ENCODE measurements at places on chromosomes 2 and 18.
A peak's percentile ranks its signal among the peaks of the same experiment; 100 is the strongest.

- DNase-seq: no peak
Observed at GRCh38 chr2:159185401-159186130, 100.9 kb downstream of the WDSUB1 start.

DNA sequence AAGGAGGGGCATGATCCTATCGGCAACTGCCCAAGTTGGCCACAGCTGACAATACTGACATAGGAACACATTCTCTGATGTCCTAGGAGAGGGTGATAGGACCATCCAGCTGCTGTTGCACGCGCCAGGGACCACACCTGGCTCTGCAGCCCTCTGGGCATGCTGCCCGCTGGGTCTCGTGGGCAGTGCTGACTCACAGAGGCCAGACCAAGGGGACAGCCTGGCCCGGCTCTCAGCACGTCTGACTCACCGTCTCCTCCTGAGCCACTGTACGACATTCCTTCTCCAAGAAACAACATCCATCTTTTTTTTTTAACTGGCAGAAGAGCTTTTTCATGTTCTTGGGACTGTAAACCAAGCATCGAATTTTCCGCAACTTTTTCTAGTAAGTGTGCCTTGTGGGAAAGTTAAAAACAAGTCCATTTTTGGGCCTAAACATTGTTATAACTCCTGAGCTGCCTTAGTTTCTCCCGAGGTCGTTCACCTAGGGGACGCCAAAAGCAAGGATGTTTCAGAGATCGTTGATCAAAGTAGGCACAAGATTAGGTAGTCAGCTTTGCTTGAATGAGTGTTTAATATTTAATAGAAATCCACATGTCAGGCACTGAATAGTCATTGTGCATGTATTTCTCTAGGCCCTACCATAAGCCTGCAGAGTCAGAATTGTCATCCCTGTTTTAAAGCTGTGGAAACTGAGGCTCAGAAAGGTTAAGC lies 100.3 kb downstream of the TTC32 start:
- no peak for DNase-seq

GRCh38 chr2:60661073-60661738 lies 94.9 kb upstream of the PAPOLG start:
- no peak for DNase-seq

DNA sequence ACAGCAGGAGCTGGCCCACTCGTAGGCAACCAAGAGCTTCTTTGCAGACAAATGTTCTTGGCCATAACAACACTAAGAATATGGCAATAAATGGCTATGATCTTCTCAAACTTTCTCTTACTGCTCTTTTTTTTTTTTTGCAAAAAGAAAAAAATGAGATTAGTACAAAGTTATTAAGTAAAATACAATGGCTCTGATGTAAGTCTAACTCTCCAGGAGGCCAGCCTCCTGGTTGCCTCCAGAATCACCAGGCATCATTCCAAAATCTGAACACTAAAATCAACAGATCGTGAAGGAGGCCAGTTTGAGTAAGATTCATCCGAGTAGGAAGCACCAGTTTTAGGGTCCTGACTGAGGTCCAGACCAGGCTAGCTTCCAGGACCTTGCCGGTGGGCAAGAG lies 20.8 kb upstream of the FIGN start:
- DNase-seq: no peak

DNA sequence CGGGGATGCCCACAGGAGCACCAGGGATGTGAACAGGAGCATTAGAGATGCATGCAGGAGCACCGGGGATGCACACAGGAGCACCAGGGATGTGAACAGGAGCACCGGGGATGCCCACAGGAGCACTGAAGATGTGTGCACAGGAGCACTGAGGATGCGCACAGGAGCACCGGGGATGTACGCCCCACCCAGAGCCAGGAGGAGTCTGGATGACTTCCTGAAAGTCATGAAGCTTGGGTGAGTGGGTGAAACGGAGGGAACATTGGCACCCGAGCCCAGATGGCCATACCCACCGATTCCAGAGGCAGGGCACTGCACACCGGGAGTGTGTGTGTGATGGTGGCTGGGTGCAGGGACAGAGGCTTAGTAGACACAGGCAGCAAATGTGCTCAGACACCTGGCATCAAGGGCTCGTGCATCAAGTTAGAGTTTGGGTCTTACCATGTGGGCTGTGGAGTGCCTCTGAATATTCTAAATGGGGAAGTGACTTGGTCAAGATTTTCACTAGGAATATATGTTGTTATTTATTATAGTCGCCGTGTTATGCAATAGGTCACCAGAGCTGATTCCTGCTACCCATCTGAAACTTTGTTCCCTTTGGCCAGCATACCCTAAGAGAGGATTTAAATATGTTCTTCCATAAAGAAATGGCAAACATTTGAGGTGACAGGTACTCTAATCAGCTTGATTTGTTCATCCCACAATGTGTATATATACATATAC lies 365.8 kb upstream of the MYT1L start:
- DNase-seq: no peak

DNA sequence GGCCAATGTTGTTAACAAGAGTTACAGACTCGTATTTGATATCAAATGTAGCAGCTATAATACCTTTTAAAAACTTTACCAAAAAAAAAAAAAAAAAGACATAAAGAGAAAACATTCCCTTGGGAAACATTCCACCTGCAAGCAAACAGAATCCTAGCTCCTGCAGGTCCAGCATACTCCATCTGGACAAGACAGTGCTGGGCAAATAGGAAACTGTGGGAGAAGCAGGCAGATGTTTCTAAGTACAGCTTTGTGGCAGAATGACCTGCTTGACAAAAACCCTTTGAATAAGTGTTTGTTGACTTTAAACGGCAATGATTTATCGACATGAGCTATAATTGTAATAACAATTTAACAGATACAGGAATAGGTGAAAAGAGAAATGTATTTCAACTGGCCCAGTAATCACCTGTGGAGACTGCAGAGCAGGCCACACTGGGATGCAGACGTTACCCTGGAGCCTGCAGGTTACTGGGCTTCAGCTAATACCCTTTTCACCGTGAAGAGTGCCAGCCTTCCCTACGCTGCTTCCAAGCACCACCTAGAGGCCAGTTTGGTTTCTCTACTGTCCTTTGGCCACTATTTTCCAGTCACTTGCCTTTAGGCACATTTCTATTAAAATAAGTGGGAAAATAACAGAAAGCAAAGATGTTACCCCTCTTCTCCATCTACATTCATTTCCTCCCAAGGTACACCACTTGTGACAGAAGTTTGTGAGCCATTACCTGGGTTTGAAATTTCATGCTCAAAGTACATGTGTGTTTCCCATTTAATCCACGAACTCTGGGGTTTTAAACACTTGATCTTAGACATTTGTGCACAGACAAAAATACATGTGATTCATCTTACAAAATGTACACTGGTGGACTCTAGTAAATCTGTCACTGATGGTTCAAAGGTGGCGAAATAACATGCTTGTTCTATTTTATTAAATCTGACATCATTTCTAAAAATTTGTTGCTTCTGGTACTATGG lies 96.9 kb upstream of the ZNF397 start:
- DNase-seq: peak; percentile 8

GRCh38 chr18:62523631-62524439 lies 1.0 kb downstream of the ZCCHC2 start:
- DNase-seq: peak; percentile 27

DNA sequence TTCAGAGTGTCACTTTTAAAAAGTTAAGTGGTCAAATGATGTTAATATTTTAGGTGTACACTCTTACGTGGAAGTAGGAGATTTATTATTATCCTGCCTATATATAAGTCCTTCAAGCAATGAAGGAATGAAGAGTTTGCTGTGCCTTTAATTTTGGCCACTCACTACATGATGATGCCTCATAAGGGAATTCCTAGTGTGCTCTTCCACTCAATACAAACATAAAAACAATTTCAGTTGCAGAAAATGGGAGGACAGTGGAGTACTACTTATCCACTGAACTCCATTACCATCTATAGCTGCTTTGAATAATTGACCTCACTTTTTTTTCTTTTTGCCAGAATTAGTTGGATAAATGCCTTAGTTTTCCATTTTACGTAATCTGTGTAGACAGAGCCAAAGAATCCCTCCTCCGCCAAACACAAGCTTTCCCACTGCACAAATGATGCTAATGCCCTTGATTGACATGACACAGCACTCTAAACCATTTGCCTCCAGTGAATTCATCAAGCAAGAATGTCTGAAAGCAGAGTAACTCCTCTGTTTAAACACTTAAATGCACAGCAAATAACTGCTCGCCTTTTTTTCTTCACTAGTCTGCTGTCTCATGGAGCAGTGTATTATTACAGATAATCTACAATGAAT lies 751.1 kb upstream of the FANCL start:
- no peak for DNase-seq

GRCh38 chr2:242029422-242030225 lies 160.1 kb downstream of the RTP5 start:
- no peak for DNase-seq

- DNase-seq: no peak
Observed at GRCh38 chr18:50395093-50395492, 20.2 kb downstream of the SKA1 start.

DNA sequence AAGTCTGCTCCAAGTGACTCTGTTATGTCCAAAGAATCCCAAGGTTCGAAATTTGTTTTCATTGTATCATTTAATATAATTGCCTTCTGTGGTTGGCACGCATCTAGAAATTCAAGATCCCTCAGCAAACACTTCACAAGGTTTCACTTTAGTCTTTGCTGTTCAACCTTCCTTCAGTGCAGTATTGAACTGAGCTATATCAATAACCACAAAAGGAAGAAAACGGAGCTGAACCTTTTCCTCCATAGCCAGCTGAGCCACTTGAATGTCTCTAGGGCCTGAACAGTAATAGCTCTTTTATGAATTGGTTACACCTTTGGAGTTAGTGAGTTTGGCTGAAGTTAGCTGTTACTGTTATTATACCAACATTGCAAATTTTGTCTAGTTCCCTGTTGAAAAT lies 357.7 kb upstream of the HNRNPA3 start:
- no peak for DNase-seq

DNA sequence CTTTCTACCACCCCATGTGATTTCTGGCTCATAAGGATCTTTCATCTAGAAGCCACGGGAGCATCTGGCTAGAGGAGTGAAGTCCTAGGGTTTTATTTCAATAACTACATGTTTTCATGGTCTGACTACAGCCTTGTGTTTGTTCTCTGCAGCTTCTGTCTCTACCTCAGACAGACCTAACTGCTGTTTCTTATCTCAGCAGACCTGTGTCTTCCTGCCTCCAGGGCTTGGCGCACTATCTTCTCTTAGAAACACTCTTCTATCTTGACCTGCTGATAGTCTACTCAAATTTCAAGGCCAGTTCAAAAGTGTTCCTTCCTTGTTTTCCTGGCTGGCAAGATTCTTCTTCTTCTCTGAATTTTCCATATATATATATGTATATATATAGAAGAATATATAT lies 11.0 kb upstream of the TRIB2 start:
- DNase-seq: no peak

DNA sequence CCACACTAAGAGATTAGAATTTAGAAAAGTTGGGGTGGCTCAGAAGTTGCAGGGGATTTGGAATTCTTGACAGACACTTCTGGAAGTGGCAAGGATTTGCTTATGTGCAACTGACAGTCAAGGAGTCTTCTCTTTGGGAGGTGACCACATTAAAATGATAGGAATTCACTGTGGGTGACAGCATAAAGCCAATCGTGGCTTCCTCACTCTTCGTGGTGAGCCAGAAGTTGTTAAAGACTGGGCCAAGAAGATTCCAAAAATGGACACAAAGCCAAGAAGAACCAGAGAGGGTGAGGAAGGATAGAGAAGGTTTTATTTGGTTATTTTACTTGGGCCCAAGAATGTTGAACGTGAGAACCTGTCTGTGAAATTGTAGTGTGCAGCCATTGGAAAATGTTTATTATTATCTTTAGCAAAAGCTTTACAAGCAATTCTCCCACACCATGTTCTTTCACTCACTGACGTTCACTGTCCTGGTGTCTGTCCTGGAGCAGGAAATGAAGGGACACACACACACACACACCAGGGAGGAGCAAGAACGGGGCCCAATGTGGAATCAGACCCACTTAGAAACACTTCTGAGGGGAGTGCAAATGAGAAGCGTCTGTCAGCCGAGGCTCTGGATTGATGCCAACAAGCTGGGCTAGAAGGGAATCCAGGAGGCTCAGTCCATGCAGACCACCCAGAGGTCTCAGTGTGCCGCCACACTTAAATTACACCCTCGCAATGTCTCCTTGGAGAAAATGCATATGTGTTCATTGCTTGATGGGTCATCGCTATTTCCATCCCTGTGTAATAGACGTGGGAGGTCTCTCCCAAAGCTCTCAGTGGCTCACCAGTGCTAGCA lies 37.2 kb downstream of the STEAP3 start:
- DNase-seq: no peak

- DNase-seq: no peak
Observed at GRCh38 chr18:24234850-24235418, 96.1 kb downstream of the CABYR start.

- no peak for DNase-seq
Observed at GRCh38 chr18:67151366-67151765, 365.2 kb downstream of the DSEL start.

- DNase-seq: no peak
Observed at GRCh38 chr2:165893556-165893955, 60.0 kb downstream of the TTC21B start.

DNA sequence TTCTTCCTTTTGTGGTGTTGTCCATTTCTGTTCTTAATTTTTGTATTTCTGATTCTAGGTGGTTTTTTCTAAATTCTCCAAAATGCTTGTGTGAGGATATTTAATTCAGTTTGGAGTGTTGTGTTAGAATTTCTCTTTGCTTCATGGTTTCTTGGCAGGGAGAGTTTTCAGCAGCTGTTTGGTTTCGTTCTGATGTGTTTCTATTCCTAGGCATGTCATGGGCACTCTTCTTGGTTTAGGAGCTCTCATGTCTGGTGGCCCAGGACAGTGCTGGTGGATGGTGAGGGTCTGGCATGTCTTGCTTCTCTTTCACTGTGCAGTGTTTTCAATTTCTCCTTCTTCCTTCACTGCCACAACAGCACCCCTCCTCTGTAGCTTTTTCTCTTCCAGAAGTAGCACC lies 52.9 kb downstream of the OSBPL6 start:
- no peak for DNase-seq
